ENCODE measurements at places on chromosomes 4 and X.
A peak's percentile ranks its signal among the peaks of the same experiment; 100 is the strongest.

- no peak for DNase-seq
Measured at GRCh38 chrX:96764864-96765263, 80.2 kb downstream of the DIAPH2 start.

GRCh38 chrX:152904151-152905080, 6.5 kb downstream of the ZNF185 start:
- DNase-seq = no peak

GRCh38 chr4:42643685-42644084, 13.2 kb downstream of the ATP8A1 start:
- no peak for DNase-seq

DNA sequence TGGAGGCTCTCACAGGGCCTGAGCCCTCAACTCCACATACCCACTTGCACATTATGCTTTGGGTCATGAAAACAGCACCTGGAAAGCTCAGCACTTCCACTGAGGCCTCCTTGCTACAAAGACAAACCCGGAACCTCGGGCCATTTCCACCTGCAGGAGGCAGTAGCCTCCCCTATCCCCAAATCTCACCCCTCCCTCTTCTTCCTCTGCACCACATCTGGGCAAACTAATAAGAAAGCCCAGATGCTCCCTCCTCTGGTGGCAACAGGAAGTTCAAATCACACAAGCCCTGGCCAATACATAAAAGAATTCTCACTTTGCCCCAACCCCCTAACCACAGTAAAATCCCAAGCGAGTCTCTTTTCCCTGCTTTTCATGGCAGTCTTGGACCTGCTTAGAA, 136.4 kb downstream of the MAPK10 start:
- DNase-seq = peak; percentile 2

DNA sequence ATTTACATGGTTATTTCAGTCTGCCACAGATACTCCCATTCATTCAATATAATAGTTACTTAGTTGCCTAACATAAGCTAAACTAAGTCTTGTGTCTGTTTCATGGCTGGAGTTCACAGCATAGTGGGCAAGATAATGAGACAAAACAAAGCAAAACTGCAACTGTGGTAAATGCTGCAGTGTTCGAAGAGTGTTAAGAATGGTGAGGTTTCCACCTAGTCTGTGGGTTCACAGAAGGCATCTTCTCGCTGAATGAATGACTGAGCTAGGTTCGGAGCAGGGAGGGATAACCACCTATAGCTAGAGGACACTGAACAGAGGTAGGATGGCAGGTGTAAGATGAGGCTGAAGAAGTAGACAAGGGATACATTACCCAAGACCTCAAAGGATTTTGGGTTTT, 171.0 kb downstream of the FBXW7 start:
- DNase-seq = no peak

- no peak for DNase-seq
Measured at GRCh38 chrX:143945171-143945570, 61.3 kb downstream of the UBE2NL start.

GRCh38 chr4:77021614-77022089, 54.1 kb downstream of the CCNI start:
- no peak for DNase-seq

GRCh38 chrX:3362956-3363355, 16.5 kb upstream of the MXRA5 start:
- DNase-seq = no peak

- no peak for DNase-seq
Measured at GRCh38 chr4:179624768-179625181, 2182.5 kb upstream of the AGA start.

DNA sequence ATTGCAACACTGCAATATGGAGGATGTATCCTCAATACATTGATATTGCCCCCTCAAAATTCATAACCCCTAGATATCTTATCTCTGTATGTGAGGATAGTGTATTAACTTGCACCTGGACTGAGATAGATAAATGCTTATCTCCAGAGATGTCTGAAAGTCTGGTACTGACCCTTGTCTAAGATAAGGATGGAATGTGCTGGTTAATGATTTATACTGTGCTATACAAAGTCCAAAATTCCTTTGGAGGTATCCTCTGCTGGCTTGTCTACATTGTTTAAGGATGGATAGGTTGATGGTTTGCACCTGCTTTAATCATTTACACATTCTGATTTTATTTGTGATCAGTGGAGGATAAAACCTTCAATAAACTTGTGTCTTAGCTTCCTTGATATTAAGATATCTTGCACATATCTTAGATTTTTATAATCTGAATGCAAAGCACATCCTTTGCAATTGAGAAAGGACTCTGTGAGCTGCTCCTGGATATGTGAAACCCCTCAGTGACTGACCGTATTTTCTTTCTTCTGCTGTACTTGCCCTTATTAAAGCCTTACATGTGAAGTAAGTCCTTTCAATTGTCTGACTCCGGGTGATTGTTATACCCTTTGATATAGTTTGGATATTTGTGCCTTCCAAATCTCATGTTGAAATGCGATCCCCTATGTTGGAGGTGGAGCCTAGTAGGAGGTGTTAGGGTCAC, 430.3 kb upstream of the MAOA start:
- no peak for DNase-seq

DNA sequence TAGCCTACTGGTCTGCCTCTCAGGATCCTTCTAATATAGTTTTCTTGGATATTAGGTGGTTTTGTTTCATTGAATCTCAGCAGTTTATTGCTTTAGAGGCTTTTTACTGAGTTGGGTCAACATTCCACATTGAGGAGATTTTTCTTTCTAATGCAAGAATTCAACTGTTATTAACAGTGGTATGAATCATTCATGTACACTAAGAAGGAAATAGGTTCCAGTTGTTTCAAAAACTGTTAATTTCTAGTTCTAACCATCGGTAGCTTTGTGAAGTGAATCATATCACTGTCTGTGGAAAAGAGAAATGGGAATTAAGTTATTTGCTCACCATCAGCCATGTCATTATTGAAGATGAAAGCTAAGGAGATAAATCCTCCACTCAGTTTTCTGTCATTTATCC, 331.5 kb downstream of the RPA4 start:
- DNase-seq = no peak

GRCh38 chr4:182552948-182553347, 309.7 kb downstream of the TENM3 start:
- no peak for DNase-seq

DNA sequence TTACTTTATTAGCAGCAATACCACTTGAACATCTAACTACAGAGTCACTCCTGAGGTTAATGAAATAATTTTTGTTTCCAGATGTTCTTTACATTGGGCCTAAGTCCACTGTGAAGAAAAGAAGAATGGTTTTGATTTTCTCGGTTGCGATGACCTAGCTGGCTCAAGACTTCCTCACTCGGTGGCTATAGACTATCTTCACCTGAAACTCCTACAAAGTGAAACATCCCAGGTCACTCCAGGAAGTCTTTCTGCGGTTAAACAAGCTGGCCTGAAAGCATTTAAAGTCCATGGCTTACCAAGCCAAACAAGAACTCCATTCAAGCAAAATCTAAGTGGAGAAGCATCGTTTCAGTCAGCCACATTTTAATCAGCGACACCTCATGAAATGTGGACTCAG, 13.7 kb upstream of the SORBS2 start:
- DNase-seq = no peak

GRCh38 chr4:61201961-61202637, 2.0 kb downstream of the ADGRL3 start:
- no peak for DNase-seq

- DNase-seq = no peak
Measured at GRCh38 chrX:20500171-20500865, 233.6 kb upstream of the RPS6KA3 start.

GRCh38 chr4:82432596-82432995, 2.2 kb downstream of the ENOPH1 start:
- DNase-seq = no peak

DNA sequence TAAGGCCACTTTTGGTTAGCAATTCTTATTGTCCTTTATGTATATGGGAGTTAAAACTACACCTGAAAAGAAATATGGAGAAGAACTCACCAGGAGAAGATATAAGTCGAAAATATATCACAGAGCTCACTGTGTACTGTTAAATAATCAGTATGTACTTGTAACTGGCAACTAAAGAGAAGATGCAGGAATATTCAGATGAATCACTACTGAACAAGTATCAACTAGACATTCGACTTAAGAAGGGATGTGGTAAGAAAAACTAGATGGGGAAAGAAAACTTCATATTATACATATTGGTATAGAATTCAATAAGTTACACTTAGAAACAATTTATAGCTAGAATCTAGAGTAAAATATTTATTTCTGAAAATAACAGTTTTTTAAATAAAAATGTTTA, 230.0 kb downstream of the CAMK2D start:
- DNase-seq = no peak

DNA sequence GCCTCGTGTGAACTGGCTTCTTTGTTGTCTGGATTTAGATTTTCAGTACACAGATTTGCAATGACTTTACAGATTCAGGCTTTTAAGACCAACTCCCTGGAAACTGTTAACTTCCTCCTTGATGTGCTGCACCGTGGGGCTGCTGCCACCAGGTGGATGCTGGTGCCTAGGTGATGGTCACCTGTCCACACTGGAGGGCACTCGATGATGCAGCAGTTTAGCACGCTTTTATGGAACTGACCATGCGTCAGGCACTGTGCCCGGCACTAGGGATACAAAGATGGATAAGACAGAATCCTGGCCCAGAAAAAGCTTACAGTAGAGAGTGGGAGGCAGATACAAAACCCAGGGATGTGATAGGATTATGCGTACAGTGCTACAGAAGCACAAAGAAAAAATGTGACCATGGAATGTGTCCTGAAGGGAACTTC, 180.7 kb downstream of the CEP135 start:
- DNase-seq = no peak
